ENCODE measurements at places on chromosomes 13 and 19.

- no peak for DNase-seq
Measured at GRCh38 chr19:6272411-6272791, 7.4 kb downstream of the MLLT1 start.

- DNase-seq = no peak
Measured at GRCh38 chr13:85541476-85541875, 257.7 kb downstream of the SLITRK6 start.

- no peak for DNase-seq
Measured at GRCh38 chr13:48192411-48192935, 40.5 kb upstream of the ITM2B start.

DNA sequence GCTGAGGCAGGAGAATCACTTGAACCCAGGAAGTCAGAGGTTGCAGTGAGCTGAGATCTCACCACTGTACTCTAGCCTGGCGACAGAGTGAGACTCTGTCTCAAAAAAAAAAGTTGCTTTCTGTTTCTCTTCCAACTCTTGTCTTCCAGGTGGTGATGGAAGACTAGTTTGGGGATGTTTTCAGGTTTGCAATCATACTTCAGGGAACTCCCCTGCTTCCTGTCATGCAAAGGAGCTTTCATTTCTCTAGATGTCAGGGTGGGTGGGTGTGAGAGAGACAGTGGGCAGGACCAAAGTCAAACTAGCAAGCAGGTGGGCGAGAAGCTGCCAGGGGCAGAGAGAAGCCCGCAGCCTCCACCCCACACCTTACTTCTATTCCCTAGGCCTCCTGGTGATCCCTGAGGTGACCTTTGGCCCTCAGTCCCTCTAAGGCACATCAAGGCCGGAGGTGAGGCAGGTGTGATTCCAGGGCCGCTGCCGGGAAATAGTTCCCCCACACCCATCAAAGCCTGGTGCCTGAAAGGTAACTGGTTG lies 25.7 kb downstream of the CCNE1 start:
- no peak for DNase-seq

DNA sequence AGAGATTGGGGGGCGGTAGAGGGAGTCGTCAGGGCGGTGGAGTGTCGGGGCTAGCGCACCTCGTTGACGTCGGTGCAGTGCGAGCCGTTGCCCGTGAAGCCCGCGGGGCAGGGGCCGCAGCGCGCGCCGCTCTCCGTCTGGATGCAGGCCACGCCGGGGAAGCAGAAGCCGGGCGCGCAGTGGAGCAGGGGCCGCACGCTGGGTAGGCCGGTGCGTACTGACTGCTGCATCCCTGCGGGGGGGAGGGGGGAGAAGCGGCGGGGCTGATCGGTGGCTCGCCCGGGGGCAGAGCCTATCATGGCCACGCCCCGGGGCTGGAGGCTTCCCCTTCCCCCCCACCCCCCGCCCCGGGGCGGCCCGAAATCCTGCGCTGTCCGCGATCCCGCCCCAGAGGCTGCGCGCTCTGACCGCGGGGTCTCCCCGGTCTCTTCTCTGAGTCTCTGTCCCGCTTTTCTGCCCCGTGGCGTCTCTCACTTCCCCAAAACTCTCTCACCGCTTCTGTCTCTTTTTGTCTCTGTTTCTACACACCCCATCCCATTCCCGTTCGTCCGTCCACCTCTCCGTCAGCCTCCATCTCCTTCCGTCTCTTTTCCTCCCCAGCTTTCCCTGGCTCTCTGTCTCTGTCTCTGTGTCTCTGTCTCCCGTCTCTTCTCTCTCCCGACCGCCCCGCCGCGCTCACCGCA lies 1.1 kb downstream of the COMP start:
- no peak for DNase-seq

DNA sequence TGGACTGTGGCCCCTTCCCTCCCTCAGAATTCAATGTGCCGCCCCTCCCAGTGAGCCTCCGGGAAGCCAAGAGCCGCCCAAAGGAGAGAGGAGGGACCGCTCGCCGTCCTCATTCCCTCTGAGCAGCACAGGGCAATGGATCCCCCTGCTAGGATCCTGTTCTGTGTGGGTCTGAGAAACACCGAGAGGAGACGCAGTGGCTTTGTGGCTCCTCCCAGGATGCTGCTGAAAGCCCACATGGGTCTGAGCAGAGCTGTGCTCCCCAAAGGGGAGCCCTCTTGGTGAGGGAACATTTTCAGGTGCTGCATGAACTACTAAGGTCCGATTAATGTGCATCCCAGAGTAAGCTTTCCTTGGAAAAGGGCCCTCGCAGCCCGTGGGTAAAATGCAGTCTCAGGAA lies 30.4 kb downstream of the DHRS12 start:
- DNase-seq = no peak

GRCh38 chr19:10911579-10912363 lies 16.7 kb downstream of the YIPF2 start:
- no peak for DNase-seq

DNA sequence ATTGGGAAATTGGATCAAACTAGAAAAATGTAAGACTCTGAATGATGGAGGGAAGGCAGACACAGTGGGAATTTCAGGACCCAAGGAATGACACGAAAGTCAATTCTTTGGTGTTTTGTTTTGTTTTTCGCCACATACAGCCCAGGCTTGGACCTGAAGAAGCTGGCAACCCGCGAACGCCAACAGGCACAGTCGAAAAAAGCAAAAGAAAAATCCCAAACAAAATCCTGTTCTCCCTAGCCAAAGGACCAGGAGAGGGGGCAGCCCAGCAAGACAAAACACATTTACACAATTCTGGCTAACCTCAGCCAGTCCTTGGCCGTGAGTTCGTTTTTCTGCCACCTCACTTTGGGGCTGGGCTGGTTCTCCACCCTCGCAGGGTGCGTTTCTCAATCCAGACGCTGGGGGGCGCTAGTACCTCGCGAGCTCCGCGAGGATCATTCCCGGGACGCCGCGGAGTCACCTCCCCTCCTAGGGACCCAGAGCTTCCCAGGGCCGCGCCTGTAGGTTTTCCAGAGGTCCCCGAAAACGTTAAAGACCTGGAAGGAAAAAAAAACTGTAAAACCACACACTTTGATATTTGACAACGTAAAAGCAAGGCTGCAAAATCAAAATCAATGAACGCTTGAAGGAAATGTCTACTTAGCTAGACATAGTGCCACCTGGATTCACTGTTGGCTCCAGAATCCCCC lies 34.9 kb upstream of the TPM4 start:
- peak; percentile 60 for DNase-seq

DNA sequence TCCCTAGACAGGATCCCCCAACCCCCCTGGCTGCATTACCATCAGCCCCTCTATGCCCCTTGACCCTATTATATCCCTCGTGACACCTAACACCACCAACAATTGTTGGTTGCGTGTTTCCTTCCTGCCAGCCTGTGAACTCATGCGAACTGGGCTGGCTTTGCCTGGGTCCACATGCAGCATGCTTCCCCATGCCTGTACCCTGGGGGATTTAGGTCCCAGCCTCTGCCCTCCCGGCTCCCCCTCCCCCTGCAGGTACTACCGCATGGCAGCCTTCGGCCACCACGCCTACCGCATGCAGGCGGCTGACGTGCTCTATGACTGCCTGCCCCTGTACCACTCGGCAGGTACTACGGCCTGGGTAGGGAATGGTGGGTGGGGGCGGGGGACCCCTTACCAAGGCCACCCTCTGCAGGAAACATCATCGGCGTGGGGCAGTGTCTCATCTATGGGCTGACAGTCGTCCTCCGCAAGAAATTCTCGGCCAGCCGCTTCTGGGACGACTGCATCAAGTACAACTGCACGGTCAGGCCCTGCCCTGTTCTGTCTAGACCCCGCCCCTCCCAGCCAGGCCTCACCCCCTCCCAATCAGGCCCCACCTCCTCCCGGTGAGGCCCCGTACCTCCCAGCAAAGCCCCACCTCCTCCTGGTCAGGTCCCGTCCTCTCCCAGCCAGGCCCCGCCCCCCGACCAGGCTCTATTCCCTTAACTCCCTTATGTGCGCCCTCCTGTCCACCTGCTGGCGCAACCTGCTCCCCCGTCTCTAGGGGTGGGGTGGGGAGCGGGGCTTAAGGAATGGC lies 18.5 kb downstream of the SLC27A1 start:
- peak; percentile 55 for DNase-seq

DNA sequence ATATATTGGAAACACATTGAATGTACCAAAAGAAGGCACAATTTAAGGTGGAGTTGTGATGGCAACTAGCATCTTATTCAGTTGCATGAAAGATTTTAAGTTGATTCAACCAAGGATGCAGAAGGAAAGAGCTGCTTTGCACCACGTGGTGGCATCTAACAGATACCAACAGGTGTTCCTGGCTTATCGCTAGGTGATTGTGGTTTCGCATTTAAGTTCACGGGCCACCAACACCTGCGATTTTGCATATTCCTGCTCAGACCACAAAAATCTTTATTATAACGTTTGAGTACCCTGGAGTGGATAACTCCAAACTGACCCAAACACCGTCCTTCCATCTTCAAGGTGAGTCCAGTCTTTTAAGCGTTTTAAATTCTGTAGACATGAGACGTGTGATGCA lies 45.3 kb downstream of the RGCC start:
- no peak for DNase-seq

DNA sequence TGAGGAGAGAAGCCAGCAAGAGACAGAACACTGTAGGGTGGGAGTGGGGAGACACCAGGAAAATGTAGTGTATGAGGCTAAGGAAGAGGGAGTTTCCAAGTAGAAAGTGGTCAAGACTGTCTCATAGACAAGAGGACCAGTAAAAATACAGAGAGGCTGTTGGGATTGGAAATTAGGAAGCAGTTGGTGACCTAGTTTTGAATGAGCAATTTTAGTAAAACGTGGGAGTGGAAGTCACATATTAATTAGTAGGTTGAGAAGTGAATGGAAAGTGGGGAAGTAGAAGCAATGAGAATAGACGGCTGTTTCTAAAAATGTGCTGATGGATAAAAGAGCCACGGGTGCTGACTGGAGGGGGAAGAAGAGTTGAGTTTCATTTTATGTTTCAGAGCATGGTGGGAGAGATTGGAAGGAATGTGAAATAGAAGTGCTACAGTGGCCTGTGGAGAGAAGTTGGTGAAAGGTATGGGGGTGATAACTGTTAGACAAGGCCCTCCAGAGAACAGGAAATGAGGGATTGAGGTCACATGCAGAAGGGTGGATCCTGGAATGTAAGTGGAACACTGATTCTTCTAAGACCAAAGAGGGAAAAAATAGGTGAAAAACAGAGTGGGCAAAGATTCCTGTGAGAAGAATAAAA lies 247.3 kb downstream of the MTUS2 start:
- no peak for DNase-seq

- no peak for DNase-seq
Measured at GRCh38 chr13:109207622-109208021, 578.2 kb downstream of the MYO16 start.

GRCh38 chr19:19485161-19485997 lies 30.0 kb downstream of the TSSK6 start:
- DNase-seq = no peak

DNA sequence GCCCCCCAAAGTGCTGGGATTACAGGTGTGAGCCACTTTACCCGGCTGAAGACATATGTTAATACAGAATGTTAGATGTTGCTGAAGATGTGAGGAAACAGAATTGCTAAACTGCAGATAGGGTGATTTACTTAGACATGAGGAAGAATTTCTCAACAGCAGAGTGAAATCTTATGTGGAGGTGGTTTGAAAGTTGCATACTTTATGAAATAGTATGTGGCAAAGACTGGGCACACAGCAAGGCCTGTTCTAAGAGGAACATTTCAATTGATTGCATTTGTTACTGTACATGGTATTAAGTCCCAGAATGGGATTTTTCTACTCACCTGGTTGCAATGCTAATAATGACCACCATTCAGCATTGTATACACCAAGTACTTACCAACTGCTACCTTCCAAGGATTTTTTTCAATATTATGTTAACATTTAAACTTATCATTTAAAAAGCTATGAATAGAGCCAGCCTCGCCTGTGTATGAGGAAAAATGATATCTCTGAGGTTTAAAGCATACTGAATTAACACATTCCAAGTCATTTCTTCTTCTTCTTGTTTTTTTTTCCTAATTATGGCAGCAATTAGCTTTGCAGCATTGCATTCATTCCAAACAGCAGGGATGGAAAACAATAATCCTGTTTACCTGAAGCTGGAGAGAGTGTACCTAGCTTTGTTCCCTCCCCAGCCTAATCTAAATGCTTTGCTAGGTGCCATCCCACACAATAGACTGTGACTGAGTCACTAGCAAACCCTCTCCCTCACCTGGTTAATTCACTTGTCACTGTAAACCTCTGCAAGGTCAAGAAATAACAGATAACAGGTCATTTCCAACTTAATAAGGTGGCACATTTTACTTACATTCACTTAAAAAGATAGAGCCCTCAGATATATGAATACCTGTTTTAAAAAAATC lies 19.4 kb upstream of the KLF5 start:
- no peak for DNase-seq

Data from activated T-helper 1 cell treated with Interleukin-2 at 50 U/mL for 16 hours (primary cell).